Left forelimb (tissue), 1 donor: ENCODE measurements at places on chromosomes 7 and 10.

DNA sequence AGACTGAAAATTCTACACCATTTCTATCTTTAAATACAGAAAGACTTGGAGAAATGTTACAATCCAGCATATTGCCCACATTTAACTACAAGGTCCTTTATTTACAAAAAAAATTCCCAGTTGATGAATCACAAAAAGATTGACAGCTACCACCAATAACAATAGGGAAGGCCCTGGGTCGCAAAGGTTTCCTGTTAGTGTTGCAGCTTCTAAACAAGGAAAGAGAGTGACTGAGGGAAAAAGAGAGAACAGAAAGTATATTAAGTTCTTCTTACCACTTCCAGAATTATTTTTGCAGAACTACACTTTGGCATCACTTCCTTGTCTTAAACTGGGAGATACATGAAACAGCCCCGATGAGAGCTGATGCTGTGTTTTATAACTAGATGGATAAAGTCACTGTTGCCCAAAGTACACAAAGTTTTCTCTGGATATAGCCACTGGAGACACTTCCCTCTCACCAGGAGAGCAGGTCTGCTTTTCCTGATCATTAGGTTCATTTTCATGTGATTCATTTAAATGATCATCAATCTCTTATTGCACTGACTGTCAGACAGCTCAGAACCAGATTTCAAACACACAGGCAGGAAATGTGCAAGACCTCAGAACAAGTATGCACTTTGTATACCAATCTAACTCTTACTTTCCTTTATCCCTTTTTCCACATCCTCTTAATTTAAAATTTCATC lies 57.0 kb downstream of the SHTN1 start:
- DNase-seq = no peak

- DNase-seq = no peak
Observed at GRCh38 chr7:33642312-33642711, 263.0 kb upstream of the BMPER start.

GRCh38 chr7:140657891-140658290 lies 14.9 kb upstream of the ADCK2 start:
- no peak for DNase-seq

DNA sequence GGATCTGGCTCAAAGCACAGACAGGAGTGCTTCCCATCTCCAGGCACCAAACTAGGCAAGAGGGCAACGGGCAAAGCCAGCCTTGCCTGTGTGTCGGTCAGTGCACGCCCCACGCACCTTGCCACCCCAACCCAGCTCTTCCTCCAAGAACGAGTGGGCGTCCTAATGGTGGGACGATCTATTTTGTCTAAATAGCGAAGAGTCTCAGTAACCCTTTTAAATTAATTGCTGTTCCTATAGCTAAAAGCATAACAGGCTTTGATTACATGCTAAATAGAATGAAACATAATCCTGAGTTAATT lies 12.2 kb downstream of the EN2 start:
- no peak for DNase-seq

- no peak for DNase-seq
Observed at GRCh38 chr7:99791021-99791420, 7.0 kb upstream of the CYP3A4 start.

- DNase-seq = no peak
Observed at GRCh38 chr10:117254774-117255735, 14.1 kb downstream of the SLC18A2 start.

GRCh38 chr7:34544621-34545020 lies 113.4 kb upstream of the NPSR1 start:
- DNase-seq = no peak

GRCh38 chr7:111835066-111835465 lies 272.8 kb upstream of the IMMP2L start:
- DNase-seq = no peak

- no peak for DNase-seq
Observed at GRCh38 chr10:24726626-24727025, 2.9 kb upstream of the ARHGAP21 start.

GRCh38 chr10:103168438-103168837 lies 24.6 kb downstream of the NT5C2 start:
- no peak for DNase-seq

DNA sequence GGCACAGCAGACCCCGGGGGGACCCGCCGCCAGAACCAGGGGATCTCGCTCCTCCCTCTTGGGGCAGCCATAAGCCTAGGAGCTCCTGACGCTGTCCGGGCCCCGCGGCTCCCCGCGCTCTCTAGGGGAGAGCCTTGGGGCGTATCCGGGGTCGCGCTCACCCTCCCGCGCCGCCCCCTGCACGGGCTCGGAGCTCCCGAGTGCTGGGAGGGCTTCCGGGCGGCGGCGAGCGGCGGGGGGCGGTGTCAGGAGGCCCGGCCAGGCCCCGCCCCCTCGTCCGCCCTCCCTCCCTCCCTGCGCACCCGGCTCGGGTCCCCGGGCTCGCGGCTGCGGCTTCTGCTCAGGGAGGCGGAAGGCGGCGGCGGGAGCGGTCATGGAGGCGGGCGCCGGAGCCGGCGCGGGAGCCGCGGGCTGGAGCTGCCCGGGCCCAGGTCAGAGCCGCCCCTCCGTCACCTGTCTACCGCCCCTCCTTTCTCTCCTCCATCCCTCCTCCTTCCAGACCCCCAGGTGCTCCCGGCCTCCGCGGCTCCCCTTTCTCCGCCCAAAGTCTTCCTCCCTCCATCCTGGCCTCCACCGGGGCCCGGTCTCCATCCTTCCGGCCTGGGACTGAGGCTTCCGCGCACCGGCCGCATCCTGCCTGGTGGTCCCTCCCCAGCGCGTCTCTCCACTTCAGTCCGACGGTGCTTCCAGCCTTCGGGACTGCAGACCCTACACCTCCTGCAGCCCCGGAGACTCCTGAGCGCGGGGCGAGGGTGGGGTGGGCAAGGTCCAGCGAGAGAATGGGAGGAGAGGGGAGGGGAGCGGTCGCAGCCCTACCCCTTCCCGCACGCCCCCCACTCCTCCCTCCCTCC lies at the start of gene CCDC136:
Gene CCDC136 (plus strand): TSS at position 848 of the 851 bp plus-strand sequence. CDS start 444 bp downstream, outside the sequence.
- DNase-seq = peak; percentile 76

- DNase-seq = no peak
Observed at GRCh38 chr10:122164023-122164601, 107.0 kb upstream of the BTBD16 start.

GRCh38 chr7:78985509-78985908 lies 468.0 kb downstream of the MAGI2 start:
- no peak for DNase-seq
